Mesothelial cell of epicardium (in vitro differentiated cells): ENCODE measurements at places on chromosomes 11 and 22.
A peak's percentile ranks its signal among the peaks of the same experiment; 100 is the strongest.

DNA sequence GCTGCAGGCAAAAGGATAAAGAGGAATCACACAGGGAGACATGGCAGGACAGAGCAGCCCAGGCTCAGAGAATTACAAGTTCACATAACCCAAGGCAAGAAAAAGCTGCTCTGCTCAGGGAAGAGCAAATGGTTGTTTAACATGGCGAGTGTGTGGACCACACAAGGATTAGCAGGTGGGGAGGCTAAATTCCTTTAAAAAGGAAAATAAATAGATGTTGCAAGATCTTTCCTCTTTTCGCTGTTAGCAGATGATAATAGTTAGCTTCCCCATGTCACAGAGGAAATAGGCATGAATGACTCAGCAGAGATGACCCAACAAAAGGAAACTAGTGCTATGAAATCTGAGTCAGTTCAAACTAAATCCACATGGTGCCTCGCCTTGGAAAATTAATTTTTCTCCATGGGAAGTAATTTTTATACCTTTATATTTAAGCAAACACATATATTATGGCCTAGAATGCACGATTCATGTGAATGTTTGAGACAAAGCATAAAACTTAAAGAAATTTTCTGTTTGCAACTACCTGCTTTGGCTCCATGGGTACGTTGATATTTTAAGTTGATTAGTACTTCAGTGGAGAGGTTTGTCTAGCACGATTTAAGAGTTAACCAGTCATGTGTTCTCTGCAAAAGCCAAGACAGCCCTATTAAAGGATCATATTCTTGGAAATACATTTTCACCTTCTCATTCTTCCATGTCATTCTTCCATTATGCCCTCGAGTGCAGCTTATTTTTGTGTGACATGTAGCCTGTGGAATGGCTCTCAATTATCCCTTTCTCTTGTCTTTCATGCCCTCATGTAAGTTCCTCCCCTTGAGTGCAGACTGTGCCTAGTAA, 38.5 kb upstream of the FJX1 start:
- no peak for DNase-seq

DNA sequence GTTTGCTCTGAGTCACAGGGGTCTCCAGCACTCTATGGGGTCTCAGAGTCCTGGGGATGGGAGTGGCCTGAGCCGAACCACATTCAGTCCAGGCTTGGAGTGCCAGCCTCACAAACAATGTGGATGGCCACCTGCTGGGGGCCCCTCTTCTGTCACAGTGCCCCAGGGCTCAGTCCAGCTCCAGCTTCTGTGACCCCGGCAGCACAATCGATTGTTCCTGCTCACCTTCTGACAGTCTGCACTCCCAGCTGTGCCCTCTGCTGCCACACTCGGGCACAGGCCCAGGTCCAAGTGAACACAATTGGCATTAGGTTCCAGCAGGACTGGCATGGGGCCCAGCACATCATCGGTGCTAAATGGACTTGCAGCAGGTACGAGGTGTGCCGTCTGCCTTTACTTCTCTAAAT, 84.8 kb downstream of the TP53I11 start:
- no peak for DNase-seq

DNA sequence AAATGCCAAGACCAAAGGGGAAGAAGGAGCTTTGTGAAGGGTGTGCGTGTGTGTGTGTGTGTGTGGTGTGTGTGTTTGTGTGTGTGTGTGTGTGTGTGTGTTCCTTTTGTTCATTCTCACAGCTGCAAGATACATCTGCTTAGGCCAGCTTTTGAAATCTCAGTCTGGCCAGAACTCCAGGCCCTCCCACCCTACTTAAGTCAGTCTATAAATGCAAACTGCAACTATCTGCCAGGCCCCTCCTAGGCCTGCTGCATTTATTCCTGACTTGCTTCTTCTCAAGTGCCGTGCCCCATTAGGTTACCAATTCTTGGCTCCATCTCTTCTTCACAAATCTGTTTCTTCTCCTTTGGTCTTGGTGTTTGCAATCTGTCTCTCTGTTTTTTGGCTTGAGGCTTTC, 21.6 kb upstream of the RIC3 start:
- DNase-seq: no peak

GRCh38 chr11:72326151-72326848, 82.3 kb upstream of the PHOX2A start:
- no peak for DNase-seq

GRCh38 chr11:70650075-70650909, 252.0 kb downstream of the CTTN start:
- DNase-seq: peak; percentile 73

DNA sequence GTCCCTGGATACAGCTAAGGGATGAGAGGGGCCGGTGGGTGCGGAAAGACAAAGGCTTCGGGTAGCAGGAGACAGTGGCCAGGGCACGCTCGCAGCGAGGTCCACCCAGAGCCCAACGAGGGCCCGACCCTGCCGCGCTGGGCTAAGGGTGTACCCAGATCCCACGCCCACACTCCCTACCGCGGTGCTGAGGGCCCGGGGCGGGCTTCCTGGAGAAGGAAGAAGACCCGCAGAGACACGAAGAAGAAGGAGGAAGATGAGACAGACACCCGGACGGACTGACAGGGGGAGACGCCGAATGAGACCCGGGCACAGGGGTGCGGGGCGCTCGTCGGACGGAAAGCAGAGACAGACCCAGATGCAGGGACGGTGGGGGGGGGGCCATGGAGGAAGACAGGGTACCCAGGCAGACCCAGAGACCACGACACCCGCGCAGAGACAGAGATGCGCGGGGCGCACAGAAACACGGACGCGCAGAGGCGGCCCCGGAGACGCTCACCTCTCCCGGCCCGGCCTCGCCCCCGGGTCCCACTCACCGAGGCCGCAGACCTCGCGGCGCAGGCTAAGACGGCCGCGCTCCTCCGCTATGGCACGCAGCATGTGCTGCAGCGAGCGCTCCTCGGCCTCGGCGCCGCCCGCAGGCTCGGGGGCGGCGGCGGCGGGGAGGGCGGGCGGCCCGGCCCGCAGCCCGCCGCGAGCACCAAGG, 437 bp downstream of the KIAA0930 start:
- no peak for DNase-seq

DNA sequence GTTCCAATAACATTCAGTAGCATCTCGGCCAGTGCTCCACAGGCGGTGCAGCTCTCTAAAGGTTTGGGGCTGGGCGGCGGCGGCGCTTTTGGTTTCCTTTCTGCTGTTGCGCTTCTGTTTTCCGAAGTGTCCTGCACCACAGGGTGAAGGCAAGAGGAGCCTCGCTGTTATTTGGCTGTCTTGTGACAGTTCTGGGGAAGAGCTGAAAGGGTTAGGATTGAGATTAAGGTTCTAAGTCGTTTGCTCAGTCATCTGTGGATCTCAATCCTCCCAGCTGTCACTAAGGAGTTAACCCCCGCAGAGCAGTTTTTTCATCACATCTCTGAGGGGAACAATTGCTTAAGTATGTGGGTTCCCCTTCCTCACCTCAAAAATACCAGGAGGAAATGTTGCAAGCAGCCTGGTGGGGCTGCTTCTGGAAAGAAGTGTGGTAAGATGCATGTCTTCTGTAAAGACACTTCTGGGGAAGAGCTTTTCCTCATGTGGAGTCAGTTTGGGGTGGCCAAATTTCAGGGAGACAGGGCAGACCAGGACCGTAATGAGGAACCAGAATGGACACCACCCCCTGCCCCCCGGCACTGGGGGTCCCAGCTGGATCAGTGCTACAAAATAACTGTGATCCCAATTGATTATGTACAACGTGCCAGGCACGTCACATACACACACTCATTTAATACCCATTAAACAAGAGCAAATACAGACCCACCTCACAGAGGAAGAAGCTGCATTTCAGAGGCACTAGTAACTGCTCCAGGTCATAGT, 14.2 kb downstream of the TMEM121B start:
- DNase-seq: no peak

- no peak for DNase-seq
These were observed 333.4 kb upstream of the MPPED2 start for GRCh38 chr11:30919389-30920152.
